Naive B cell (primary cell): ENCODE measurements at places on chromosomes 6 and 20.

DNA sequence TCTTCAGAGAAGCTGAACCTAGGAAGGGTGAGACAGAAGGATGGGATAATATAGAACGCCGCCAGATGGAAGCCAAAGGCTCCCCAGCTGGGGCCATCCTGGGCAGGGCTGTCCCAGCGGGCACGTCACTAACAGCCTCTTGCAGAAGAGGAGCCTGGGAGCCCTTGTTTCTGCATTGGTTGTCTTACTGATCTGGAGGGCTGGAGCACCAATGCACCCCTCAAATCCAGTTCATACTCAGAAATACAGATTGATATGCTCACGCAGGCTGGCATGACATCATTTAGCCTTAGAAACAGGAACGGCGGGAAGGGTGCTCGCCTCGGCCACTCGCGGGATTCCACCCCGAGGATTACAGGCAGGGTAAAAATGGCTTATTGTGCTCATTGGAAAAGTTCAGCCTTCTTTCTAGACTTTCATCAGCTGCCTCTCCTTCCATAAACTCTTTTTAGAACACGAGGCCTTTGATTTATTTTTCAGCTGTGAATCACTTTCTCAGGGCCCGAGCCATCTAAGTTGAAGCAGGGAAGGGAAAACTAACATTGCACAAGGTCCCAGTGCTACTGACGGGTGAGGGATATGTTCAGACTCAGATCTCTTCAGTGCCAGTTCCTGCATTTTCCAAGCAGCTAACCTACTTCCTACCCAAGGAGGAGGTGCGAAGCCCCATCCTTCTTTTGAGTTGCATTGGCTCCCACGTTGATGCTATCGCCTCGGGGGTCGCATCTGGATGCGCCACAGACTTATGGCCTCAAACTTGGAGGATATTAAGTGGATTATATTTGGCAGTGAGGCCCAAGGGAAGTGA is 82.3 kb downstream of the GMPR start:
- no peak for DNase-seq

- DNase-seq = no peak
Measured at GRCh38 chr20:9576695-9577094, 62.3 kb downstream of the LAMP5 start.

- DNase-seq = no peak
Measured at GRCh38 chr20:25739615-25740320, 43.1 kb upstream of the ZNF337 start.

DNA sequence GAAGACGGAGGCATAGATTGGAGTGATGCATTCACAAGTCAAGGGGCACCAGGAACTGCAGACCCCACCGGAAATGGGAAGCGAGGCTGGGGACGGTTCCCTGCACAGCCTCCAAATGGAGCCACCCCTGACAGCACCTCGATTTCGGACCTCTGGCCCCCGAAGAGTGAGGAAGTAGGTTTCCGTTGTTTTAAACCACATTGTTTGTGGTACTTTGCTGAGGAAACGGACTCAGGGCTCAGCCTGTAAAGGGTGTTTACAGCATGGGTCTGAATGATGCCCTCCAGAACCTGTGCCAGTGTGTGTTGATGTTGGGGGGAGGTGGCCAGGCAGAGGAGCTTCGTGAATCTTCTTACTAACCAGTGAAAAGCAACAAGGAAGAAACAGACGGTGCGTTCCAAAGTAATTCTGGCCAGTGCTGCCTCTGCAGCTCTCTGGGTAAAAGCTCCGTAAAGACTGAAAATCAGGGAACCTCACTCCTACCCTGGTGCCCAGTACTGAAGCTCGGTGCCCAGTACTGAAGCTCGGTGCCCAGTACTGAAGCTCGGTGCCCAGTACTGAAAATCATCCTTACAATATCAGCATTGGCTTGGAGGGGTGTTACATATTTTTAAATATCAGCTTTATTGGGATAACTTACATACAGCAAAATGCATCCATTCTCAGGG is 30.1 kb upstream of the CCR6 start:
- DNase-seq = peak; percentile 32

GRCh38 chr6:81820980-81821379 is 68.5 kb upstream of the TENT5A start:
- DNase-seq = peak; percentile 27

GRCh38 chr20:41135187-41135887 is 2.0 kb upstream of the PLCG1 start:
- peak; percentile 56 for DNase-seq

DNA sequence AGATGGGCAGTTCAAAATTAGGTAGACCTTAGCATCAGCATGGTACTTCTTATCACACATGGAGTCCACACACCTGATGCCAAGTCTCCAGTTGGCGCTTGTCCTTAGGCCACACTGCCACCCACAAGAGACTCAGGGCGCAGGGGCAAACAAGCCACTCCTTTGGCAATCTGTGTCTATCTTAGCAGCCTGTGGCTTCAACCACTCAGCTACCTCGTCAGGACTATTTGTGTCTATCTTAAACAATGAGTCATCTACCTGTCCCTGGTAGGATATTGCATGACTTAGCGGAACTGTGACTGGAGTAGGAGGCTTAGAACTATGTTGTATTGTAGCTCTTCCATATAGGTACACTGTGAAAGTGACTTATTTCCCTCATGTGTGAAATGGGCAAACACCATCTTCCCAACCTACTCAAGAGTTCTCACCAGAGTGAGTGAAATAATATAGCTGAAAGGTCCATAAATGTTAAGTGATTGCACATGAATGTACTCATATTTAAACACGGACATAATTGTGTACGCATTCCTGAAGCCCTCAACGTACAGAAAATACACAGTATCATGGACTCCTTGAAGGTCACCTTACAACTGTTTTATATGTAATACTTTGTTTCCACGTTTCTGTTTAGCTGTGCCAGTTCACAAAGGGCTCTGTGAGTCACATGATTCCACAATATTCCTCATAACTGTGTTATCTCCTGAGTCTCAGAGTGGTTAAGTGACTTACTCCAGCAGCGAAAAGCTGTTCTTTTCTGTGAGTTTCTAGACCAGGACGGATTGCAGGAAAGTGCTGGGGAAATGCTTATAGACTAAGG is 1.6 kb downstream of the TRIM27 start:
- DNase-seq = no peak

DNA sequence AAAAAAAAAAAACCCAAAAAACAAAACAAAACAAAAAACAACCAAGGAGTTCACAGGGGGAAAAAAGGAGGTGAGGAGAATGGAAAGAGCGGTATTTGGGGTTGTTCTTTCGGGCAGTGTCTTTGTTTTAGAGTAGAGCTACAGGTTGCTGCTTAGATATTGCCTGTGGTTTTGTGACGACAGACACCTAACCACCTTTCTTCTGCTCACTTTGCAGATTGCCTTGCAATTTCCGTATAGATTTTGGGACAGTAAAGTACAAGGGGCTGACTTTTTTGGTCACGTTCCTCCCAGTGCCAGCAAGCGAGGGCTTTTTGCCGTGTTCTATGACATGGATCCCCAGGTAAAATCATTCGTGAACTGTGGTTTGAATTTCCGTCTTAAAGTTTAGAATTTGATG is 50.9 kb downstream of the DEK start:
- DNase-seq = no peak

DNA sequence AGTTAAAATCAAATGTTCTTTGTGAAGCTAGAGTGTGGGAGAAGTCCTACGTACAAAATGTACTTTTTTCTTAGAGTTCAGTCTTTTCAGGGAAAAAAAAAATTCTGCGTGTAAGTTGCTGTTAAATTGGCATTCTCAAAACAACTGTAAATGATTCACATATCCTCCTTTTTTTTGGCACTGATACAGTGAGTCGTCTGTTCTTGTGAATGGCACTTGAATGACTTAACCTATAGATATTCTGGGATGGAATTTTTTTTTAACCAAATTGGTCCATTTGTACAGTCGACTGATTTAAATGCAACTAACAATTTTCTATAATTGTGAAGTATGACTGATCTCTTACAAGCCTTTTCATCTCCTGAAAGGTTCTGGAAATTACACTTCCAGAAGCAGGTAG is 5.5 kb upstream of the JAG1 start:
- no peak for DNase-seq

GRCh38 chr20:32763202-32764004 is 1.2 kb downstream of the DNMT3B start:
- no peak for DNase-seq

- DNase-seq = no peak
Measured at GRCh38 chr6:34908194-34908593, 19.1 kb downstream of the ANKS1A start.

- no peak for DNase-seq
Measured at GRCh38 chr6:109467696-109468095, 12.1 kb upstream of the MICAL1 start.

GRCh38 chr20:63223121-63223825 is 7.3 kb upstream of the YTHDF1 start:
- DNase-seq = peak; percentile 20

- no peak for DNase-seq
Measured at GRCh38 chr6:90494067-90494780, 92.6 kb downstream of the MAP3K7 start.

DNA sequence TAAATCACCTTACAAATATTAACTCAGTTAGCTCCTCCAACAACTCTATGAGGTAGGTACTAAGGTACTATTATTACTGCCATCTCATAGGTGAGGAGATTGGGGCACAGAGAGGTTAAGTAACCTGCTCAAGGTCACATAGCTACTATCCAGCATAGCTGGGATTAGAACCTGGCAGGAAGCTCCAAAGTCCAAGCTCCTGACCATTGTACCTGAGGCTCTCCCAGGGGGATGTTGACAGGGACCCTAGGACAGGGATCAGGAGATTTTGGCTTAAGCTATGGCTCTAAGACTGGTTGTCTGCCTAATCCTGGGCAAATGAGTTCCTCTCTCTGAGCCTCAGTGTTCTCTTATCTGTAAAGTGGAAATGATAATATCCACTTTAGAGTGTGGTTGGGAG is 59.3 kb downstream of the HNF4A start:
- DNase-seq = no peak
